ENCODE measurements at places on chromosomes 2 and 18.

- no peak for DNase-seq
Measured at GRCh38 chr2:237862528-237862895, 3.1 kb downstream of the RAMP1 start.

DNA sequence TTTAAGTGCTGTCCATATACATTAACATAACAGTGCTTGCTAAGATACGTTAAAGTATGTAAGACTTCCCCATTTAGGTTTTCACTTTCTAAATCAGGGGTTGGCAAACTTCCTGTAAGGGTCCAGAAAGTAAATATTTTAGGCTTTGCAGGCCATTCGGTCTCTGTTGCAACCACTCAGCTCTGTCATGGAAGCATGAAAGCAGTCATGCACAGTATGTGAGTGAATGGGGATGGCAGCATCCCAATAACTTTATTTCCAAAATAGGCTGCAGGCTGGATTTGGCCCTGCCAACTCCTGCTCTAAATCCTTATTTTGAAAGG, 128.7 kb downstream of the PLA2R1 start:
- no peak for DNase-seq

DNA sequence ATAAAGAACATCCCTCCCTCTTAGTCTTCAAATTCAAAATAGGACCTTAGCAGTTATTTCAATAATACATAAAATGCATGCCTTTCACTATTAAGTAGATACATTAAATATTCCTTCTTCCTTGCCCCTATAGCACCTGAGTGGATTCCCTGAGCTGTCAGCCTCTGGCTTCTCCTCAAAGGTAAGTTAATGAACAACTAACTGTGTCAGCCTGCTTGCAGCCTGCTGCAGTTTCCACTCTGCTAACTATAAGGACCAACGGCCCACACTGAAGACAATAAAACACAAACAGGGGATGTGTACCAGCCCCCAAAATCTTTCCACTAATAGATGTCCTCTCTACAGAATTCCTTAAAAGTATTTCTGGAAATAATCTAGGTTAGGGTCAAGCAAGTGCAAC, 5.0 kb downstream of the KCTD1 start:
- no peak for DNase-seq

GRCh38 chr2:53476834-53477233, 290.8 kb upstream of the CHAC2 start:
- no peak for DNase-seq

- no peak for DNase-seq
Measured at GRCh38 chr2:127853671-127854070, 4.3 kb downstream of the POLR2D start.

GRCh38 chr2:191582355-191582754, 95.6 kb upstream of the NABP1 start:
- DNase-seq, result no peak

DNA sequence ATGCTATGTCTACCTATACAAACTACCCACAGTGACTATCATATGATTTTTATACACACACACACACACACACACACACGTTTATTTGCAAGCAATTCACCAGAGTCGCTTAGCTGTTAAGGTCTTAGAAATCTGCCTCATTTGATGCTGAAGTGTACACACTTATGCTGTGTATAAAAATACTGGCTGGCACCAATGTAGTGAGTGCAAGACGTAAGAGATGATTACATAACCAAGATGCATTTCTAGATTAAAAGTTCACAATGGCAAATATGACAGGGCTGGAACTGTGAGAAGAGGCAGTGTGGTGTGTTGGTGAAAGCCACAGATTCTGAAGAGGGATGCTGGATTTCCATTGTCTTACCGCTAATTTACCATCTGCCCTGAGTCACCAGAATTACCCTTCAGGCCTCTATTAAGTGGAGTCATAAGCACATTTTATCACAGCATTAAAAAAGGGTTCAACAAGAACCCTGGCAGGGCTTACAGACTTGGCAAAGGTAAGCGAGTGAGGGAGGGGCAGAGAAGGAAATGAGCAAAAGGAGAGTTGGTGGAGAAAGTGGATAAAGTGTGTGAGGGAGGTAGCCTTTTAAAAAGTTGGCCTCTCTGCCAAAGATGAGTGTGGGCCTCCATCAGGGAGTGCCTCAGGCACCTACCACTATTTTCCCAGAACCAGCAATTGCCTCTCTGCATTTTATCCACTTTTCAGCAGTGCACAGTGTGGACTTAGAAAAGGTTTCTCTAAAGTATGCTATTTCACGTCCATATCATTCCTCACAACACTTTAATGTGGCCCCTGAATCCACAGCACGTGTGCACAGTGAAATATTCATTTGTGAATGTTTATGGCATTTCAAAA, 21.5 kb downstream of the MEIS1 start:
- no peak for DNase-seq

DNA sequence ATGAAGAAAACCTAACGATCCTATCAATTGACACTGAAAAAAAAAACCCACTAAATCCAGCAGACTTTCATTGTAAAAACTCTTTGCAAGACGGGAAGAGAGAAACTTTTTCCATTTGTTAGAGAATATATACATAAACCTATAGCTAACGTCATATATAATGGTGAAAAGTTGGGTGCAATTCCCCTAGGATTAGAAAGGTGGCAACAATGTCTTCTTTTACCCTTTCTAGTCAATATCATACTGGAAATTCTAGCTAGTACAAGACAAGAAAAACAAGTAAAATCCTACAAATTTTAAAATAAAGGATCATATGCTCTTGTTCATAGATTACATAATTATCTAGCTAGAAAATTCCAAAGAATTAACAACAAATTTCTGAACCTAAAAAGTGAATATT, 1596.5 kb upstream of the LRRTM1 start:
- no peak for DNase-seq

DNA sequence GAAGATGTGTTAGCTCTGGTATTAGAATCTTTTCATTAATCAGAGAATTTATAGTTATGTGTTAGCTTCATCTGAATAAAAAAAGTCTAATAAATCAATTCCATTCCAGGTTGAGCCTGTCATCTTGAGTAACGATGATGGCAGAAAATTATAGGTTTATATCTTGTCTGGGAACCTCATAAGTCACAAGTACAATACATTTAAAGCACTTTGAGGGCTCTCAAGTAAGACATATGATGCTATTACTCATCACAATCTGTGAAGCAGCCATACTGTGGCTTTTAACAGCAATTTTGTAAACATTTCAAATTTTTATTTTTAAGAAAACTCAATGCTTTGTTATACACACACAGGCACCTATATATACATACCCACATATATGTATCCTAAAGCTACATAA, 484.1 kb upstream of the VRK2 start:
- DNase-seq, result no peak

DNA sequence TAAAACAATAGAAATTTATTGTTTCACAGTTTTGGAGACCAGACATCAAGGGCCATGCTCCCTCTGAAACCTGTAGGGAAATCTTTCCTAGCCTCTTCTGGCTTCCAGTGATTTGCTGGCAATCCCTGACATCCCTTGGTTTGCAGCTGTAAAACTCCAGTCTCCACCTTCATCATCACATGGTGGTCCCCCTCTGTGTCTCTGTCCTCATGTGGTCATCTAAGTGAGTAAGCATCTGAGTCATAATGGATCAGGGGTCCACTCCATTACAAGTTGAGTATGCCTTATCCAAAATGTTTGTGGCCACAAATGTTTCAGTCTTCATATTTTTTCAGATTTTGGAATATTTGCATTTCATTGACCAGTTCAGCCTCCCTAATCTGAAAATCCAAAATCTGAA, 5.6 kb upstream of the SGPP2 start:
- no peak for DNase-seq

DNA sequence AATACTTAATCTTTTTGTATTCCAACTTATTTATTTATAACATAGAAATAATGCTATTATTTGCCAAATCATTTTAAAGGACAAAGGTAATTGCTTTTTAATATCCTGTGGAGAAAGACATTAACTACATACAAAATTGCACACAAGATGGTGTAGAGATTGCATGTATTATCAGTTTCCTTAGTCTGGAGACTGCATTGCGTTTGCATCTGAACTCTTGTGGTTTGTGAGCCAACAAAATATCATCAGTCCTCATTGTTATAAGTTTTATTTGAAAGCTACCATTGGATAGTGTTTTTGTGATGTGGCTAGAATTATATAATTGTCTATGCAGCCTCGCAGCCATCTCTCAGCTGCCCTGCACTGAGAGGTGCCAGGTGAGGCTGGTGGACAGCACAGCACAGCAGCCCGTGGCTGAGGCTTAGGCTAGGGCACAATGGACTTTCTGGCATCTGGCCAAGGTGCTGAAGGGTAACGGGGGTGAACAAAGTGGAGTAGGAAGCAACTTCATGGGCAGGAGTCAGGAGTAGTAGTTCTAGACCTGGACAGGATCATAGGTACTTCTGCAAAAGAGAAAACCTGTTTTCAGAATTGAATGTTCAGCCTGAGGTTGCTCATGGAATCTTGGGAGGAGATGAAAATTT, 15.1 kb downstream of the RASGRP3 start:
- DNase-seq, result no peak

DNA sequence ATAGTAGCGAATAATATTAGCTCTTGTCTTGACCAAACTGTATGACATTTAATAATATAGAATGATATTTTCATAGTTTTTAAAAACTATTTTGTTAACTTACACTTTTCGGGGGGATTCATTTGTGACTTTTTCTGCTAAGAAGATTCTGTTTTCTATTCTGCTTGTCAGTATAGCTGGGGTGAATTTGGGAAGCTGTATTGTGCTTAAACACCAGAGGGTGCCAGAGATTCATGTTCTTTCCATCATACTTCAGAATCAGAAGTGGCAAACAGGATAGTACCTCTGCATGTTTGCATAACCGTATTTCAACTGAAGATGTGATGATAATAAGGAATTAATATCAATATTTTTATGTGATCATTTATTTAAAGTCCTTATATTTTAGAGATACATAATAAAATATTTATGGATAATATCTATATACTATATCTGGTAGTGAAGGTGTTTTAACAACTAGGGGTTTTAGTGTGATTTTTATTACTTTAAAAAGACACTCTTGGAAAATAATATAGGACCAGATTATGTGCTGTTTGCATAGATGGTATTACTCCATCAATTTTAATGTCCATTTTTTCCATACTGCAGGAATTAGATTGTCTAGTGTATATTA, 81.0 kb downstream of the TAF4B start:
- DNase-seq, result peak; percentile 23

GRCh38 chr2:172287605-172288315, 139.6 kb upstream of the ITGA6 start:
- DNase-seq, result no peak

- DNase-seq, result no peak
Measured at GRCh38 chr2:98091738-98092137, 4.8 kb downstream of the VWA3B start.

DNA sequence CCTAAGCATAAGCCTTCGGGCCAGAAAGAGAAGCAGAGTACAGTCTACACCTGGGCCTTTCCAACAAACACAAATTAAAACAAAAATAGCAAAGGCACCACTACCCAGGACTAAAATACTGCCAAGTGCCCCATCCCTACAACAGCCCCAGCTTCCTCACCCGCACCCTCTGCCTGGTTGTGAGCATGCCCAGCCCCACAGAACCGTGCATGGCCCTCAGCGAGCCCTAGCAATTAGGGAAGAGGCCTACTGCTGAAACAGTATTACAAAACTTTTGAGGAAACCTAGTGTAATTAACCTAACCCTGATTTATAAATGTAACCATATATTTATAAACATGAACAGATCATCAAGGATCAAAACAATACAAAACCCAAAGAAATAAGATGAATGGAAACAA, 44.2 kb downstream of the FARSB start:
- DNase-seq, result no peak

DNA sequence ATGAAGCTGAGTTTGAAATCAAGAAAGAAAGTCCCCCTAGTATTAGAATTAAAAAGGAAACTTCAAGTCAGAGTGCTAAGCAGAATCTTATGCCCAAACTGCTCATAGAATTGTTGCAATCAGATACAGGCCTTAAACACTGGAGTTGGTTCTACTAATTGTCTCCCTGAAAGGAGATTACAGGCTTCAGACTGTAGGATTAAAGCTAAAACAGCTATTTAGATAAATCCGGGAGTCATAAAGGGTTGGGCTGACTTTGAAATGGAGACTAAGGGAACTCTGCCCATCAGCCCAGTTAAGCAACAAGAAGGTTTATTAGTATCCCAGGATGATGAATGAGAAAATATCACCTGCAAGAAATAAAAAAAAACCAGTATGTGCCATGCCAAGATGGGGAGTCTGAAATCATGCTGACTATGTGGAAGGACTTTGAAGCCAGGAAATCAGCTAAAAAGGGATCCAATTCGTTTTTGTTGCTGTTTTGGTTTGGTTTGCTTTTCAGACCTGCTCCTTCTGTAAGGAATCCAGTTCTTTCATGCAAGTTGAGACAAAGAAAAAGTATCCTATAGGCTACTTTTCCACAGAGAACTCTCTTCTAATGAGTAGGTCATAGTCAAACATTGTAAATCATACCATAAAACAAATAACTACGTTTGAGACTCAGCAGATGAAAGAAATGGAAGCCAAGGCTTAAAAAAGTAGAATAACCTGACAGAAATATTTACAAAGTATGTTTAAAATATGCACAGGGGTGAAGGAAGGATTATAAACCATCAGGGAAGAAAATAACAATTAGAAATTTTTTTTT, 37.6 kb upstream of the MSTN start:
- no peak for DNase-seq

GRCh38 chr2:72134408-72134996, 13.2 kb downstream of the CYP26B1 start:
- DNase-seq, result no peak

GRCh38 chr2:8378016-8378810, 303.6 kb upstream of the ID2 start:
- DNase-seq, result no peak

- no peak for DNase-seq
Measured at GRCh38 chr2:50328680-50329079, 703.3 kb downstream of the NRXN1 start.

- DNase-seq, result no peak
Measured at GRCh38 chr18:70420146-70420898, 131.5 kb downstream of the SOCS6 start.

DNA sequence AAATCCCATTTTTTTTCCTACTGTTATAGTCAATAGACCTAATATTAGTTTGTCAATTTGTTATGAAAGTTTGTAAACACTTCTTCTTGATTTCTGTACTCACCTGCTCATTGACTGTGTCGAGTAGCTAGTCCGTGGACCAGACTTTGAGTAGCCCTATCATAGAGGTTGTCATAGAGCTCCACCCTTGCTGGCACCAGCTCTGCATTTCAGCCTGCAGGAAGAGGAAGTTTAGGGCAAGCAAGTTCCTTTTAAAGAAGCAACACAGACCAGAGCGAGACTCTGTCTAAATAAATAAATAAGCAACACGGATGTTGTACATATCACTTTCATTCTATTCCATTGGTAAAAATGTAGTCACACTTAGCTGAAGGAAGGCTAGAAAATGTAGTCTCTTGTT, 74.0 kb downstream of the MCFD2 start:
- no peak for DNase-seq

Data from activated naive CD4-positive, alpha-beta T cell treated with anti-CD3 and anti-CD28 coated beads for 36 hours (primary cell).